ENCODE measurements at places on chromosomes 13 and 19.

- DNase-seq: no peak
Measured at GRCh38 chr19:46063201-46063600, 22.4 kb upstream of the IGFL4 start.

- no peak for DNase-seq
Measured at GRCh38 chr13:79267560-79267959, 138.5 kb downstream of the RBM26 start.

GRCh38 chr19:27746691-27747380, 1466.1 kb downstream of the UQCRFS1 start:
- DNase-seq: no peak

DNA sequence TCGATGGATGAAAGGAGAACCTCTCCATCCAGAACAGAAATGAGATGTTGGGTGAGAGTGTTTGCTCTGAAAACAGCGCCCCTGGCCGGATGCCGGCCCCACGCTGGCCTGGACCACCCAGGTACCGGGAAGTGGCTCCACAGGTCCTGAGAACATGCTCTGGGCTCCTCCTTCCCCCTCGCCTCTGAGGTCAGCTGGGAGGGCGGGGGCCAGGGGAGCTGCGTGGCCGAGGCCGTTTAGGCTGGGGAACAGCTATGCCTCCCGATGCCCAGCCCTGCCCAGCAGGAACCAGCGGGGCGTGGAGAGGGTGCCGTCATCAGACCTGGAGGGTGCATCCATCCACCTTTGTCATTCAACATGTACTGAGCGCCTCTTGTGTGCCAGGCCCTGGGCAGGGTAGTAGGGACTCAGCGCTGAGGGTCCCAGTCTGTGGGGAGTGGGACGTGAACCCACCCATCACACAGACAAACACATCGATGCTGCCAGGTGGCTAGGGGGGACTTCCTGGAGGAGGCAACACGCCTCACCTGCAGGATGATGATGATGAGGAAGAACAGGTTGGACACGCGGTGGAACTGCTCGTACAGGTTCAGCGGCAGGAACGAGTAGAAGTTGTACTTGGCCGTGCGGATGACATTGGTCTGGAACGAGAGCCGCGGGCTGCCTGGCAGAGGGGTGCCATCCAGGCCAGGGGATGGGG, 4.2 kb downstream of the ATP8B3 start:
- no peak for DNase-seq

GRCh38 chr19:50835785-50836542, 2.6 kb upstream of the KLK15 start:
- DNase-seq: peak; percentile 5

DNA sequence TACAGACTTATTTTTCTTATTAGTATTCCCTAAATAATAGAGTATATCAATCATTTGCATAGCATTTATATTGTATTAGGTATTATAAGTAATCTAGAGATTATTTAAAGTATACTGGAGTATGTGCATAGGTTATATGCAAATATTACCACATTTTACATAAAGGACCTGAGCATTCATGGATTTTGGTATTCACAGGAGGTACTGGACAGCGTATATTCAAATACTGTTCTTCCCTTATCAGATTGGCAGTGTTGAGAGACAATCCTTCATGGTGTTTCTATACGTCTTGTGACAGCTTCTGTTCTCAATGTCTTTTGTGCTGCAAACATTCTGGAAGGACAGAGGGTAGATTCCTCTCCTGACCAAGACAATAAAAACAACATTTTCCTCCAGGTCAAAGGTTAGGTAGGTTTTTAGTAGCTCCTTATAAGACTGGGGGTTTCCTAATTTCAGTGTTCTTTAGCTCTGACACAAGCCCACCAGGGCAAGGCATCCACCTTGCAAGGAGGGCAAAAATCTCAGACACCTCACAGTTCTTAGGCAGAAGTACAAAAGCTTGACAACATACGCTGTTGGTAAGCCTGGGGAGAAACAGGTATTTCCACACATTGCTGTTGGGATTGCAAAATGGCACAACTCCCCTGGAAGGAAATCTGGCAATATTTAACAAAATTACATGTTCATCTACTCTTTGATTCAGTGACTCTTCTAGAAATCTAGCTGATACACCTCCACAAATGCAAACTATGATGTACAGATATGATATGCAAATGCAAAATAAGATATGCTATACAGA, 20.6 kb upstream of the PCCA start:
- DNase-seq: no peak

DNA sequence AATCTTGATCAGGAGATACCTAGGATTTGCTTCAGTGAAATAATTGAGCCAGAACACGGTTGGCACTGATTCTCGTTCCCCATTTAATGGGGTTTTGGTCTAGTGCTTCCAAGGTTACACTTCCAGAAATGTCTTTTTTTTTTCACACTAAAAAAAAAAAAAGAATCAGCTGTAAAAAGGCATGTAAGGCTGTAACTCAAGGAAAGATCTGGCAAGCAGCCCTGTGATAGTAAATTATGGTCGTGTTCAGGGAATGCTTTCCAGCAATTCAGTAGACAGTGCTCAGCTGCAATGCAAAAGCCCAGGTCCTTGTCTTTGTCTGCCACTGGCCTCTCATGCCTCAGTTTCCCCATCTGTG, 27.2 kb upstream of the NDUFS7 start:
- no peak for DNase-seq

DNA sequence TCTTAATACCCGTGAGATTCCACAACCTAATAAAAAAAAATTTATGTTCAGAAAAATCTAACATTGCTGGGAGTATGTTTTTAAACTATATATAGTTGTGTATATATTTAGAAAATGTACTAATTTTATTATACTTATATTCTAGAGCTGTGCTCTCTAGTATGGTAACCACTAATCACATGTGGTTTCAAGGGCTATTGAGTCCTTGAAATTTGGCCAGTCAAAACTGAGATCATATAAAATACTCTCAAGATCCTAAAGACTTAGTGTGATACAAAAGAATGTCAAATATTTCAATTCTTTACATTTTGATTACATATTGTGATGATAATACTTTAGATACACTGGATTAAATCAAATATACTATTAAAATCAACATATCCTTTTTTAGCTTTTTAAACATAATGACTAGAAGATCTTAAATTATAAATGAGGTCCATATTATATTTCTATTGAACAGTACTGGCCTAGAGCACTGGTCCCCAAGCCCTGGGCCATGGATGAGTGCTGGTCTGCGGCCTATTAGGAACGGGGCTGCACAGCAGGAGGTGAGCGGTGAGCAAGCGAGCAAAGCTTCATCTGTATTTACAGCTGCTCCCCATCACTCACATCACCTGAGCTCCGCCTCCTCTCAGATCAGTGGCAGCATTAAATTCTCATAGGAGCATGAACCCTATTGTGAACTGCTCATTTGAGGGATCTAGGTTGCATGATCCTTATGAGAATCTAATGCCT, 176.5 kb upstream of the NBEA start:
- DNase-seq: no peak

- no peak for DNase-seq
Measured at GRCh38 chr13:62747152-62747551, 1331.5 kb upstream of the PCDH20 start.

GRCh38 chr13:25391932-25392331, 20.2 kb downstream of the ATP8A2 start:
- no peak for DNase-seq

GRCh38 chr19:16019691-16020448, 56.4 kb upstream of the TPM4 start:
- no peak for DNase-seq

DNA sequence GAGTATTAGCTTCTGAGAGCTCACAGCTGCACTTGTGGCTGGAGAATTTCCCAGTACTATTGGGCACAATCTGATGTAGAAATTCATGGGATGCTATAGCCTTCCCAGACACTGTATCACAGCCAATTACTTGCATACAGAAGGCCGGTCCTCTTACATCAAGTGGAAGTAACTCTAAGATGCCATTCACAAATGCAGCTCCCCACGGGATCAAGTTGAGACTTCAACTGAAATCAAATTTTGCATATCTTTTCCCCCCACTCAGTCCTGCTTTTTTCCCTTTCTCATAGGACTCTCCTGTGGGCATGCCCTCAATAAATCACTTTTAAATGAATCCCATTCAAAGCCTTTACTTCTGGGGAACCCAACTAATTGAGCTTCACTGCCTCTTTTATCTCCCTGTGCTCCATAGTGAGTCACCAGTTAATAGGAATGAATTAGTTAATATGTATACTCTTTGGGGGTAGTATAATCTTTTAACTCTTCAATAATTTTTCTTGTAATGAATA, 1970.8 kb downstream of the OLFM4 start:
- DNase-seq: no peak

DNA sequence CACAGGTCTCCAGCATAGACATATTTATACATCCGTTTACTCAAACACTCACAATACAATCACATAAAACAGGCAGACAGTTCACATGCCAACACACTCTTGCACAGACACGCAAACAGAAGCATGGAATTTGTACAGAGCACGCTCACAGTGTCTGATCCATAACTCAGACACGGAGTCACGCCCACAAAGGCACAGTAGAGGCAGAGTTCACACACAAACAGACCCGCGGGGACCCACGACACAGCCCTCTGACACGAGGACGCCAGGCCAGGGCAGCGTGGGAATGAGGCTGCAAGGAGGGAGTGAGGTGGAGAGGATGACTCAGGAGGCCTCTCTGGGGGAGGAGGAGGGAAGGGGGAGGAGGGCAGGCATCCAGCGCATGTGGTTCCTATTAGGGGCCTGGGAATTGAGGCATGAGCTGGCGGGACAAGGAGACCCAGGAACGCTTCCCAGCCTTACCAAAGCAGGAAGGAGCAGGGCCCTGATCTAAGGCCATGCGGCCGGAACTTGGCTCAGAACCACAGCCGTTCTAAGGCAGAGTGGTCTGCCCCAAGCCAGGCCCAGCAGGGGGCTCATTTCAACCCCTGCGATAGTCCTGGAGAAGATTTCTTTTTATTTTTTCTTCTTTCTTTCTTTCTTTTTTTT, 9.1 kb upstream of the OLFM2 start:
- DNase-seq: peak; percentile 45

- DNase-seq: no peak
Measured at GRCh38 chr19:11982526-11982925, 17.7 kb downstream of the ZNF763 start.

DNA sequence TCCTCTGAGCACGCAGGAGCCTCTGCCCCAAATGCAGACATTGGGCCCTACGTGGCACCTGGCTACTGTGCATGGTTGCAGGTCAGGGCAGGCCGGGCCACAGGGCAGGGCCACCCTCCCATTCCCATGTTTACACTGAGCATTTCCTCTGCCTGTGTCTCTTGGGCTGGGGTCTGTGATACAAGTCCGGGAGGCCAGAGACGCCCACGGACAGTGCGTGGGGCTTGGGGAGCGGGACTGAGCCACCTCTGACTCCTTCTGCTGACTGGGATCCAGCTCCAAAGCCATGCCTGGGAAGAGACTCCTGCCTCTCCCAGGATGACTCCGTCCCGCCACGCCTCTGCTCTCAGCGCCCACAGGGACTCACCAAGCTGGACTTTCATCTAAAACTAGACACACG, 18.8 kb downstream of the GAS6 start:
- DNase-seq: no peak

DNA sequence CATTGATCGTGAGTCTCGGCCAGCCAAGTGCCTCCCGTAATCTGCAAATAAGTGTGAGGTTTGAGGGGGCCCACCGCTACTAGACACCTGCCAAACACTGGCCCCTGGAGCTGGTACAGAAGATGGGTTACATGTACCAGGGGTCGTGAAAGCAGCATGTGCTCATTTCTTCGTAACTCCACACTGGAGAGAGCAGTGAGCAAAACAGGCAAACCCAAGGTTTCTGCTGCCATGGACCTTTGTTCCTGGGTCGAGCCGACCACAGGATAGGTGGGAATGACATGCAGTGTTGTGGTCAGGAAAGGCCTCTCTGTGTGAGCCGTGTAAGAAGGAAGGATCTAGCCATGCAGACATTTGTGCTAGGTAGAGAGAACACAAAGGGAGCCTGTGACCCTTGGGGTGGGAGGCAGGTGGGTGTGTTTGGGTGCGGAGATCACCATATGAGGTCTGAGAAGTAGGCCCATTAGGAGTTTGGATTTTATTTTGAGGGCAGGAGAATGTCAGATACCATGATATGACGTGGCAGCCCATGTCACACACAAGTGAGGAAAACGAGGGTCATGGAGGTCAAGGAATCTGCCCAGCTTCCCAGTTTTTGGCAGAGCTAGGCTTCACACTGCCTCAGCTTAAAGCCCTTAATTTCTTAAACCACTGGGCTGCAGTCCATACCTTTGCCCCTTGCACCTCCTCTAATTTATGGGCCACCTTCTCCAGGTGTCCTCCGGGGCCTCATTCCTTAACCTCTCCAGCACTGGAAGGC, 919 bp downstream of the GTF3A start:
- DNase-seq: no peak

- DNase-seq: no peak
Measured at GRCh38 chr13:82681535-82681934, 1200.7 kb downstream of the SLITRK1 start.

GRCh38 chr13:29422015-29422414, 173.5 kb downstream of the SLC7A1 start:
- DNase-seq: no peak

DNA sequence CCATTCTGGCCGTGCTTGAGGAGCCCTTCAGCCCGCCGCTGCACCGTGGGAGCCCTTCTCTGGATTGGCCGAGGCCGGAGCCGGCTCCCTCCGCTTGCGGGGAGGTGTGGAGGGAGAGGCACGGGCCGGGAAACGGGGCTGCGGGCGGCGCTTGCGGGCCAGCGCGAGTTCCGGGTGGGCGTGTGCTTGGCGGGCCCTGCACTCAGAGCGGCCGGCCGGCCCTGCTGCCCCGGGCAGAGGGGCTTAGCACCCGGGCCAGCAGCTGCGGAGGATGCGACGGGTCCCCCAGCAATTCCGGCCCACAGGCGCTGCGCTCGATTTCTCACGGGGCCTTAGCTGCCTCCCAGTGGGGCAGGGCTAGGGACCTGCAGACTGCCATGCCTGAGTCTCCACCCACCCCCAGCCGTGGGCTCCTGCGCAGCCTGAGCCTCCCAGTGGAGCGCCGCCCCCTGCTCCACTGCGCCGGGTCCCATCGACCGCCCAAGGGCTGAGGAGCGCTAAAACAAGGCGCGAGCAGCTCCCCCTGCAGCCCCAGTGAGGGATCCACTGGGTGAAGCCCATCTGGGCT, 76.5 kb downstream of the PCDH20 start:
- DNase-seq: no peak

GRCh38 chr19:4088975-4089374, 22.3 kb upstream of the ZBTB7A start:
- DNase-seq: no peak

DNA sequence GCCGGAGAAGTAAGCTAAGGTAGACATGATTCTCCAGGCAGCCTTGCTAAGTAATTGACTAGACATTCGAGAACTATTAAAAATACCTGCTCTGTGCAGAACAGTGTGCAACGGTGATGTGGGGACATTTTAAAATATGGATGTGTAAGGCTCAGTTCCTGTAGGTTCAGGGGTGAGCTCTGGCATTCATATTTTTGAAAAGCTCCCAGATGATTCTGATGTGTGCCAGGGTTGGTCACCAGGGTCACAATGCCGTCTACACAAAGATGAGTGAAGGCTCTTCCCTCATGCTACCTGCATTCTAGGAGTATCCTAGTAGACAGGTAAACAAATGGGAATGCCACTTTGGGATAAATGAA, 702 bp upstream of the EPSTI1 start:
- no peak for DNase-seq

- no peak for DNase-seq
Measured at GRCh38 chr13:44969551-44970484, 19.5 kb downstream of the NUFIP1 start.

Measured in hypothalamus (tissue), 51 donors.